ENCODE measurements at places on chromosomes 1 and 21.
A peak's percentile ranks its signal among the peaks of the same experiment; 100 is the strongest.

- peak; percentile 50 for DNase-seq
Observed at GRCh38 chr1:1943834-1944570, 24.9 kb upstream of the TMEM52 start.

- no peak for DNase-seq
Observed at GRCh38 chr1:107976836-107977235, 11.9 kb upstream of the VAV3 start.

DNA sequence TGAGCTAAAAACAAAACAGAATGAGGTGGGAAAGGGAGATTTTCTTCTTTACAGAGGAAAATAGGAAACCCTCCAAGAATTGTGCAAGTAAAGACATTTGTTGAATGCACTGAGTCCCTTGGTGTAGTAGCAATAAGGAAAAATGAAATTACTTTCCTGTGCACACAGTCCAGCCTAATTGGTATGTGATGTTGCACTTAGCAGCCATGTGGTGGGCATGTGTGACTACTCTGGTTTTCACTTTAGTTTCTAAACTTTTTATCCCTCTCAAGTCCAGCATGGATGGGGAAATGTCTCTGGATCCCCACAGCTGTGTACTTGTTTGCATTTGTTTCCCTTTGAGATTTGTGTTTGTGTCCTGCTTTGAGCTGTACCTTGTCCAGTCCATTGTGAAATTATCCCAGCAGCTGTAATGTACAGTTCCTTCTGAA, 7.1 kb upstream of the AGO3 start:
- no peak for DNase-seq

GRCh38 chr1:162988869-162989268, 80.3 kb upstream of the RGS4 start:
- no peak for DNase-seq

GRCh38 chr1:213772128-213773063, 215.4 kb upstream of the PROX1 start:
- DNase-seq, result no peak

- peak; percentile 70 for DNase-seq
Observed at GRCh38 chr1:236281198-236281653, 532 bp downstream of the ERO1B start.

- no peak for DNase-seq
Observed at GRCh38 chr1:81205956-81206355, 594.8 kb upstream of the ADGRL2 start.

GRCh38 chr1:15355968-15356625, 53.6 kb upstream of the EFHD2 start:
- DNase-seq, result no peak

GRCh38 chr21:43331962-43332828, 94.7 kb downstream of the SIK1 start:
- no peak for DNase-seq

- no peak for DNase-seq
Observed at GRCh38 chr1:95766036-95766435, 532.0 kb downstream of the RWDD3 start.

DNA sequence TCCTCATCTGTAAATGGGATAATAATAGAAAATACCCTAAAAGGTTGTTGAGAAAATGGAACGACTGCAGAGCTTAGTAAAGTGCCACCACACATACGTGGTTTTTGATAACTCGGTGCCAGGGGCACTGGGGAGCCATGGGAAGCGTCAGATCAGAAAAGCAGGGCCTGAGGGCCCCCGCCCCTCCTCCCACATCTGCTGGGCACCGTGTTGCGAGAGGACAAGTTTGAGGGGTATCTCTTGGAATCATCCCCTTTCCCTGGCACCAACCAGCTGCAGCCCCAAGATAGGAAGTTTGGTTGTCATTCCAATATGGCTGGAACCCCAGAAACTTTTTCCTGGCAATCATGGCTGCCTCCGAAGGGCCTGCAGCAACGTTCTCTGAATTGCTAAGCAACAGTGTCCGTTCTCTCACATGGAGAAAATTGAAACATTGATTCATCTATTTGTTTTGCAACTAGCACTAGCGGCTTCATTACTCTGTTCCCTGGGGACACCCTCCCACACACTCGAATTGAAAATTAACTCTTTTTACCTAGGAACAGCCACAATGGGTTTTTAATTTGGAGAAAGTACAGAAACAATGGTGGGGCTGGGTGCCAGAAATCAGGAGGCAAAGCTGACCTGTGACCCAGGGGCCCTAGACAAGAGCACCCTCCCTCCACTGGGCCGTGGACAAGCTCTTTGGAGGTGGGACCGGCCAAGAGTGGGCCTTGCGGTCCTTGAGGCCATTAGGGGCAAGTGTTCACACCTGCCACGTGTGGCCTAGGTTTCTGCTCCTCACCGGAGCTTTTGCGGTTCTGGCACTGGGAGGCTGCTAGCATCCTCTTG, 190.0 kb upstream of the VAMP3 start:
- DNase-seq, result peak; percentile 55

DNA sequence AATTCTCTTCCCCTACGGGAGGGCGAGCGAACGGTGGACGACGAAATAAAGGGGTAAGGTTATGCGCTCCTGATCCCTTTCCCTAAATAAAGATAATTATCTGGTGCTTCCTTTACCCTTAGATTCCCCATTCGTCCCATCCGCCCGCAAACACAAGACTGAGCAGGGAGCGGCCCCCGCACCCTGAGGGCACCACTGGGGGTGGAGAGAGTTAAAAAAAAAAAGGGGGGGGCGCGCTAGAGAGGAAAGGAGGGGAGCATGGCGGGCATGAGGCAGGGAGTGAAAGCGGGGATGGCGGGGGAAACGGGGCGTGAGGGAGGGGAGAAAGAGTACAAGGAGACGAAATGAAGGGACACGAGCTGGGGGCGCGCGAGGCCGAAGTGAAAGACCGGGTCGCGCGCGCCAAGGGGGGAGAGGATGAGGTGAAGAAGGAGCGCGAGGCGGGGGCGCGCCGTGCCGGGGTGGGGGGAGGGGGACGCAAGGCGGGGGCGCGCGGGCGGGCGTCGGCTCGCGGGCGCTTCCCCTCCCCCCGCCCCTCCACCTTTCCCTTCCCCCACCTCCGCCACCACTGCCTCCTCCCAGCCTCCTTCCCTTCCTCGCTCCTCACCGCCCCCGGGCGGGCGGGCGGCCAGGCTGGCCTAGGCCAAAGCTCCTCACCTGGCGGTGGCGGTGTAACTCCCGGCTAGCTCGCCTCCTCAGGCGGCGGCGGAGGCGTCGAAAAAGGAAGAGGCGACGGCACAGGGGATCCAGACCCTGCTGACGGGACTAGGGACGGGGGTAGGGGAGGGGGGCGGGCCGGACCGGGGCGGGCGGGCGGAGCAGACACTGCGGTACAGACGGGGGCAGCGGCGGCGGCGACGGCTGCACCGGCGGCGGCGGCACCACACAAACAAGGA, 448 bp downstream of the GATAD2B start:
- peak; percentile 83 for DNase-seq

GRCh38 chr1:223219846-223220610, 77.0 kb upstream of the TLR5 start:
- DNase-seq, result no peak

DNA sequence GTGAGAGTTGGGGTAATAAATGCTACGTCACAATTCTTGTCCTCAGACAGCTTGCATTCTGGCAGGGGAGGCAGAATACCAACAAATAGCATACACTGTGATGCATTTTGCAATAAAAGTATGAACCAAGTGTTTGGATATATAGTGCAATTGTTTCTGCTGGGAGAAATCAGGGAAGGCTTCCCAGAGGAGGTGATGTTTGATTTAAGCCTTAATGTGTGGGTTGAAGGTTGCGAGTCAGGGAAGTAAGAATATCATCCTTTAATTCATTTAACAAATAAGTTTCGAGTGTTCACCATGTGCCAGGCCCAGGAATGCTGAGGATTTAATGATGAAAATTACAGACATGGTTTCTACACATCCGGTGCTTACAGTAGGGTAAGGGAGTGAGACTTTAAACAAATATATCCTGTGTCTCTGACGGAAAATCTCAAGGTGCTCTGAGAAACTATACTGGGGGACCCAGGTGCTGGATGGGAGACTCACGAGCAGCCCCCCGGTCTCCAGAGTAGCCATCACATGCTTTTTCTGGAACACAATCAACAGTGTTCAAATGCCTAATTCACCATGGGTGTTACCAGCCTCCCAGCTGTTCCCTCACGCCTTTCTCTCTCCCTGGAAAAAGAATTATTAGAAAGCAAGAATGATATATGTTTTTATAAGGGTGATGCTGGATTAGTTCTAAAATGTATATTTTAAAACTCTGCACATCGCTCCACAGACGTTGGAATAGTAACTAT, 31.7 kb downstream of the RASSF5 start:
- DNase-seq, result no peak

DNA sequence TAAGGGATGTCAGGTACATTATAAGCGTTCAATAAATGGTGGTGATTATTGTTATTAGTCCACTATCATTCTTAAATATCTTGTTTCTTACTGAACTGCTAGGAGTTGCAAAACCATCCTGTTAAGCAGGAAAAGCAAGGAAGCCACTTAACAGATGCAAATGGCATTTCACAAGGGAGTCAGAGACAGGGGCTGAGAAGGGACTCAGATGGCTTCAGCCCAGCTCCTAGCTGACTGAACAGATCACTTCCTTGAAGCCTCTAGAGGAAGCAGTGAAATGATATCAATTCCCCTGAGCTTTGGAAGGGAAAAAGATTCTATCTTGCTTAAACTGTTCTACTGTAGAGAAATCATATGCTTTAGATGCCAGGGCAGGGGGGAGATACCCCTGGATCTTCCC, 151.5 kb downstream of the ST6GALNAC5 start:
- peak; percentile 2 for DNase-seq

- no peak for DNase-seq
Observed at GRCh38 chr1:48430832-48431231, 41.2 kb downstream of the SPATA6 start.

GRCh38 chr1:38328278-38329035, 281.9 kb upstream of the POU3F1 start:
- no peak for DNase-seq

- DNase-seq, result no peak
Observed at GRCh38 chr1:172308577-172308976, 111.9 kb upstream of the C1orf105 start.

- no peak for DNase-seq
Observed at GRCh38 chr1:106061586-106062495, 994.6 kb upstream of the PRMT6 start.

GRCh38 chr1:235442788-235443429, 61.3 kb downstream of the B3GALNT2 start:
- DNase-seq, result peak; percentile 41

DNA sequence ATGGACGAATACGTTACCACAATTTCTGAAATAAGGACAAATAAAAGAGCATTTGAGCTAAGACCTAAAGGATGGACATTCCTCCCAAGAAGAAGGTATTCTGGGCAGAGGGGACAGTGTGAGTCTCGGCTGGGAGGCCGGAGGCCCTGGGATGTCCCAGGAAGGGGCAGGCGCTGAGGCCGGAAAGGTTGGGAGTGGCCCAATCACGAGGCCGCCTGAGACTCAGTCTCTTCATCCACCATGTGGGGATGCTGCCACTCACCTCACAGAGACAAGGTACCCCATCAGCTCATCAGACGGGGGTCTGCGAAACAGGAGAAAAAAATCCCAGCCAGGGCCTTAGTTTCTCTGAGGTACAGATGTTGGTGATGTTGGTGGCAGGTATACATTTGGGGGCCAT, 24.3 kb upstream of the LAPTM5 start:
- no peak for DNase-seq

DNA sequence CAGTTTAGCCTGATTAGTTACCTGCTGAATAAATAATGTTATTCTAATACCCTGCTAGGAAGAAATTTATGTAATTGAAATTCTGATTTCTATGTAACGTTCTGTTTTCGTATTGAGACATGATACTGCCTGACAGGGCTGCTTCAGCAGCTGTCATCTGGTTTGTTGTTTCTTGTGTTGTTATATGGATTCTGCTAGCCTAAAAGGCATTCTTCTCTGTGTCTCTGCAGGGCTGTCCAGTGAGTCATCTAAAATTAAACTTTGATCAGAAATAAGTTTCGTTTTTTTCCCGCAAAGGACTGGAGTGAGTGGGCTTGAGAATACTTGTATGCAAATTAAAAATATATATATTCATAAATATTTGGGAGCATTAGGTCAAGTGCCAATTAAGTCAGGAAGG, 93.0 kb downstream of the DYRK1A start:
- DNase-seq, result no peak

GRCh38 chr1:100217834-100218233, 31.8 kb downstream of the DBT start:
- DNase-seq, result no peak

- no peak for DNase-seq
Observed at GRCh38 chr1:18723701-18724411, 93.2 kb downstream of the PAX7 start.

GRCh38 chr1:176692988-176693696, 230.2 kb downstream of the PAPPA2 start:
- no peak for DNase-seq

GRCh38 chr1:116738673-116739370, 15.4 kb upstream of the CD2 start:
- DNase-seq, result no peak

DNA sequence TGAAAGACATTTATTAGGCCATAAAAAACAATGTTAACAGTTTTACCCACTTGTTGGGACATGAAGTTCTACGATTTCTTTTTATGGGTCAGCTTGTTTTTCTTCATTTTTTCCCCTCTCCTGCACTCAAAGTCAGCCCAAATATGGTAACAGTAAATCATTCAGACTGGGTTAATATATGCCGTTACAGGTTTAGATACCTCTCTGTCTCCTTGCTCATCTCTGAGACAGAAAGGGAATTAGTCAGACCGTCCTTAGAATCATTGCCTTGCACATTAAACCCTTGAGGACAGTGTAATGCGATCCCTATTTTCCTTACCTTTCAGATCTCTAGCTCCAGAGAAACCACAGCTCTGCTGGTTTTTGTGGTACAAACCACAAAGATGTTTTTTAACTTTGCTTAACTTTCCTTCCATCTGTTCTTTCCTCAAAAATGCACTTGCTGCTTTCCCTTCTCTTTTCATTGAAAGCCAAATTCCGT, 613.3 kb downstream of the PLPP3 start:
- no peak for DNase-seq

GRCh38 chr1:51638350-51638749, 21.5 kb downstream of the OSBPL9 start:
- DNase-seq, result no peak
